ENCODE measurements at places on chromosomes 4 and X.

DNA sequence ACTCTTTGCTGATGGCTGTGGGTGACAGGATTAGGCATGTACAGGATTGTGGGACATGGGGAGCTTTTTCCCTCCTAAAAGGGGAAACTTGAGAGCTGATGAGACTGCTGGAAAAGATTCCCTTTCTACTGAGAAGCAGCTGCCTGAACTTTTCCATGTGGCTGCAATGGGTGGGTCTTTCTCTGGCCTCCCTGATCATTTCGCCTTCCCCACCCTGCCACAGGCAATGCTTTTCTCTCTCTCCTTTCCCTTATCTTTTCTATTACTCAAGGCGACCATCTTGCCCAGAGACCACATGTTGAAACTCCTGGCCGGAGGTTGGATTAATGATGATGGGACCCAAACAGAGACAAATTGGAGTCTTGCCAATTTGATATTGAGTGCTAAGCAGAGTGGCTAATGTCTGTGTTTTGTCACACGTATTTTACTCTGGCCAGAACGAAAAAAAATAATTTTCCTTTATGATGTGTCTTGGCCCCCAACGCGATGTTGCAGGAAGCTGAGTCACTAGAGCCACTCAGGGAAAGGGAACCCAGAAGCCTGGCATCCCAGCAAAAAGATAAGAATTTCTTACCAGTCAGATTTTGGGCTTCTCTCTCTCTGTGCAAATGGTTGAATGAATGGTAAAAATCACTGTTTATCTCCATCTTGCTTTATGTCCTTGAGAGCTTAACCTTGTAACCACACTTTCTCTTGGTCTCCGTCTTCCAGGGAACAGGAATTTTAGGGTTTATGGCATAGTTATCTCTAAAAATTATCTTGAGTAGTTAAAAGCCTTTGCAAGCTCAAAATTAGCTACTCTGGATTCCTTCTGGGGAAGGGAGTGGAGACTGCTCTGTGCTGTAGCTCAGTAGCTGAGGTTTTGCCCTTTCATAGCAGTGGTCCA, 19.4 kb upstream of the ATP8A1 start:
- DNase-seq = no peak

GRCh38 chr4:75745161-75745560, 20.8 kb downstream of the USO1 start:
- no peak for DNase-seq

GRCh38 chr4:39715788-39716187, 17.9 kb downstream of the UBE2K start:
- no peak for DNase-seq

GRCh38 chrX:155262970-155263754, 1.1 kb downstream of the RAB39B start:
- no peak for DNase-seq

GRCh38 chr4:111303806-111304205, 680.9 kb upstream of the PITX2 start:
- DNase-seq = no peak

- no peak for DNase-seq
Measured at GRCh38 chr4:151718984-151719955, 41.5 kb downstream of the GATB start.

GRCh38 chr4:85642356-85643100, 167.6 kb downstream of the ARHGAP24 start:
- no peak for DNase-seq

DNA sequence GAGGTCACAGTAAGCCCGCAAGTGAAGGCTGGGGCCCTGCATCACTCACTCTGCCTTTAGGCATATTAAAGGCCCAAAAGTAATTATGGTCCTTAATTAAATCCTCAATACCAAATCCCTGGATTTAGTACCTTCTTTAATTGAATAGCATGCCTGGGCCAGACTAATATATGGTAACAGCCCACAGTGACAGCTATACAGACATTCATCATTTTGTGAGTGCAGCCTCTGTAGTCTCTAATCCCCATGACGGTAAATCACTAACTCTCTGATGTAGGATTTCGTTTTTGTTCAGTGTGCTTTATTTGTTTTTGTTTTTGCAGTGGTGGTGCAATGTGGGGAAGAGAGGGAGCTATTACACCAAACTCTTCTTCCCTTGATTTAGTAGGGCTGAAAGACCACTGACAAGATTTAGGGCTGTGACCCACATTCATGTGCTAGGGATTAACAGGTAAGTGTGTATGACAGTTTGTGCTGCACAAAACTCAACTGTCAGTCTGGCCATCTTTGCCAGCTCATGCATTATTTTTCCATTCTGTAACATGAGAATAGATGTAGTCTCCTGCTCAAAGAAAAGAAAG, 60.6 kb upstream of the SLC39A8 start:
- no peak for DNase-seq
